ENCODE measurements at places on chromosomes 3 and 15.

- H3K4me1 ChIP-seq = no peaks in the 10 kb centered on the region
- no peak for DNase-seq
- H3K27ac ChIP-seq = no peak overlapping the region
- H3K36me3 ChIP-seq = no peaks in the 10 kb centered on the region
- H3K4me3 ChIP-seq = no peak overlapping the region
Observed at GRCh38 chr3:194387276-194387675, 11.8 kb downstream of the GP5 start.

- no peak overlapping the region for H3K27ac ChIP-seq
- H3K27me3 ChIP-seq = no peaks in the 10 kb centered on the region
- no peak overlapping the region for H3K4me3 ChIP-seq
Observed at GRCh38 chr3:181847276-181847675, 135.6 kb downstream of the SOX2 start.

DNA sequence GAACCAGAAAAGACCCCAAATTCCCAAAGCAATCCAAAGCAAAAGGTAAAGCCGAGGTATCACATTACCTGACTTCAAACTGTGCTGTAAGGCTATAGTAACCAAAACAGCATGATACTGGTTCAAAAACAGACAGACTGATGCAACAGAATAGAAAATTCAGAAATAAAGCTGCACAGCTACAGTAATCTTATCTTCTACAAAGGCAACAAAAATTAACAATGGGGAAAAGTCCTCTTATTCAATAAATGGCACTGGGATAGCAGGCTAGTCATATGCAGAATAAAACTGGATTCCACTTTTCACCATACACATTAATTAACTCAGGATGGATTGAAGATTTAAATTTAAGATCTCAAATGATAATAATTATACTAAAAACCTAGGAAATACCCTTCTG lies 392.6 kb upstream of the CBLB start:
- H3K27me3 ChIP-seq = no peaks in the 10 kb centered on the region
- no peak overlapping the region for H3K27ac ChIP-seq
- peak; percentile 40 for DNase-seq
- no peaks in the 10 kb centered on the region for H3K36me3 ChIP-seq
- no peak overlapping the region for H3K4me3 ChIP-seq
- H3K4me1 ChIP-seq = no peaks in the 10 kb centered on the region

- H3K4me3 ChIP-seq = no peak overlapping the region
- no peak for DNase-seq
- H3K27me3 ChIP-seq = no peaks in the 10 kb centered on the region
- H3K36me3 ChIP-seq = no peaks in the 10 kb centered on the region
- peak overlapping the region; percentile 10 for H3K27ac ChIP-seq
Observed at GRCh38 chr3:99119385-99119784, 217.9 kb upstream of the DCBLD2 start.

DNA sequence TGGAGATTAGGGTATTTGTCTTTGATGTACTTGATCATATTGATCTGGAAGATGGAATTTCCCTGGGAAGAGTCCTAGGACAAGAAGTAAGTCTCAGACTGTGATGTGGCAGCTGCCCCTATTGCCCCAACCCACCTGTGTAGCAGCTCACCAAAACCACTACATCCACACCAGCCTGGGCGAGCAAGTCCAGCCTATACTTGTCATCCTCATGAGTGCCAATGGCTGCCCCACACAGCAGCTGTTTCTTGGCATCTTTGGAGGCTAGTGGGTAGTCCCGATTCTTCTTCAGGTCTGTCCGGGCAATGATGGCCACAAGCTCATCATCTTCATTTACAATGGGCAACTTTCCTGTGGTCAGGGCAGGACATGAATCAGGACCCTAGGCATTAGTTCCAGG lies 2.7 kb downstream of the IMPDH2 start:
- H3K4me1 ChIP-seq = peaks cover 17% of the 10 kb centered on the region
- DNase-seq = no peak
- peaks cover 74% of the 10 kb centered on the region for H3K36me3 ChIP-seq
- no peaks in the 10 kb centered on the region for H3K27me3 ChIP-seq
- H3K27ac ChIP-seq = no peak overlapping the region
- H3K4me3 ChIP-seq = no peak overlapping the region

- no peaks in the 10 kb centered on the region for H3K27me3 ChIP-seq
- H3K36me3 ChIP-seq = no peaks in the 10 kb centered on the region
- peaks cover 3% of the 10 kb centered on the region for H3K4me1 ChIP-seq
- peak; percentile 54 for DNase-seq
Observed at GRCh38 chr3:188037195-188037718, 116.7 kb upstream of the LPP start.

GRCh38 chr3:185760088-185760487 lies 64.8 kb downstream of the IGF2BP2 start:
- no peak overlapping the region for H3K4me3 ChIP-seq
- no peak for DNase-seq
- no peak overlapping the region for H3K27ac ChIP-seq

DNA sequence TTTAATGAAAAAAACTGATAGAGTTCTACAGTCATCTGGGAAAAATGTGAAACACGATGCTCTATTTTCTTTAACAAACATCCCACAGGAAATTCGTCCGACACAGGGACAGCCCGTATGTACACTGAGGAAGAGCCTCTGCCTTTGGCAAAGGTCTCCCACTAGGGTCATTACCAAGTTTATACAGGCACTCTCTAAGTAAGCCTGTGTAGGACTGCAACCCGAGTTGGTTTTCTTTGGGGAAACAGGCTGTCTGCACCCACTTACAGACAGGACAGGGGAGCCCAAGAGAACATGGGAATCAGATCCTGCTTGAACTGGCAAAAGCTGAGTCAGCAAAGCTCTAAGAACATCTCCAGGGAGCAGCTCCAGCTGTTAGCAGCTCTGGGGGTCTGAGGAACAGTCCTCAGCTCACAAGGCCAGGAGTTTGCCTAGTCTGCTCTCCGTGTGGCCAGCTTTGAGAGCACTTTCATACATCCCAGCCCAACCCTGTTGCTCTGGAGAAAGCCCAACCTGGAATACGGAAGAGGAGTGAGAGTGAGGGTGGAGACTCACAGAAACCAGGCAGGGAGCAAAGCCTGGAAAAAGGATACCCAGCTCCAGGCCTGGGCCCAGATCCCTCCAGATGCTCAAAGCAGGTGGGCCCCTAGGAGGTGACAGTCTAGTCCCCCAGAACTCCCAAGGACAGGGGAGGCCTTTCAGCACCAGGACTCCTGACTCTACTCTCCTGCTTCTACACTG lies 1.9 kb downstream of the TBC1D2B start:
- peak overlapping the region; percentile 95 for H3K27ac ChIP-seq
- H3K27me3 ChIP-seq = no peaks in the 10 kb centered on the region

DNA sequence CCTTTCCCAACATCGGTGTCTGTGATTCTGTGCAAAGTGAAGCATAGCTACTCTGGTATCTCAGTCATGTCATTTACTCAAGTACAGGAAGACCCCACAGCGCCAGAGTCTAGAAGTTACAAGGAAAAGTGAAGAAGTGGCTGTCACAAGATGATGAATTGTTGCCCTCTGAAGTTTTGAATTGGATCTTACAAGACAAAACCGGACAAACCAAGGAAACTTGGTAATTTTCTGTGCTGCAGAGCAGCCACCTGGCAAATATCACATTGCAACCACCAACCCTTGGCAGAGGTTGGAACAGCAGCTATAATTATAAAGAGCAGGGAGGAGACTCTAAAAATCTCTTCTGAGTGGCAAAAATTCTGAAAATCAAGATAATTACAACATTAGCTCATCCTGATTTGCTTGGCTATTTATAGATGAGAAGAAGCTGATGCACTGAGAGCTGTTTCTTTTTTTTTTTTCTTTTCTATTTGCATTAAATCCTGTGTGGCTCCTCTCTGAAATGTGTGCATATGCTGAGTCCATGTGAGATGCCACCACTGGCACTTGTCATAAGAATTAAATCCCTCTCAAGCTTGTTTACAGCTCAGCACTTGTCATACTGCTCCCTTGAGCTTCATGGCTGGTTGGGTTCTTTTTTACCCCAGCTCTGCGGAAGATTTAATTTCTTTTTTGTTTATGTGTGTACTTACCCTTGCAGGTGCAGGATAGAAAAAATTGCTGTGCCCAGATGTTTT lies 68.0 kb upstream of the MNS1 start:
- H3K27me3 ChIP-seq = no peaks in the 10 kb centered on the region
- peak; percentile 47 for DNase-seq
- H3K4me1 ChIP-seq = peaks cover under 1% of the 10 kb centered on the region
- H3K4me3 ChIP-seq = no peak overlapping the region
- no peaks in the 10 kb centered on the region for H3K36me3 ChIP-seq

- no peak for DNase-seq
- H3K27ac ChIP-seq = no peak overlapping the region
- no peak overlapping the region for H3K4me3 ChIP-seq
- H3K27me3 ChIP-seq = no peaks in the 10 kb centered on the region
Observed at GRCh38 chr15:35833581-35833980, 287.6 kb upstream of the DPH6 start.

GRCh38 chr15:51841406-51842040 lies 12.1 kb downstream of the TMOD3 start:
- no peaks in the 10 kb centered on the region for H3K36me3 ChIP-seq
- peaks cover 12% of the 10 kb centered on the region for H3K4me1 ChIP-seq
- no peak overlapping the region for H3K27ac ChIP-seq
- H3K27me3 ChIP-seq = no peaks in the 10 kb centered on the region
- DNase-seq = no peak

GRCh38 chr15:76973906-76974305 lies 21.0 kb upstream of the PSTPIP1 start:
- no peak overlapping the region for H3K4me3 ChIP-seq
- H3K4me1 ChIP-seq = no peaks in the 10 kb centered on the region

DNA sequence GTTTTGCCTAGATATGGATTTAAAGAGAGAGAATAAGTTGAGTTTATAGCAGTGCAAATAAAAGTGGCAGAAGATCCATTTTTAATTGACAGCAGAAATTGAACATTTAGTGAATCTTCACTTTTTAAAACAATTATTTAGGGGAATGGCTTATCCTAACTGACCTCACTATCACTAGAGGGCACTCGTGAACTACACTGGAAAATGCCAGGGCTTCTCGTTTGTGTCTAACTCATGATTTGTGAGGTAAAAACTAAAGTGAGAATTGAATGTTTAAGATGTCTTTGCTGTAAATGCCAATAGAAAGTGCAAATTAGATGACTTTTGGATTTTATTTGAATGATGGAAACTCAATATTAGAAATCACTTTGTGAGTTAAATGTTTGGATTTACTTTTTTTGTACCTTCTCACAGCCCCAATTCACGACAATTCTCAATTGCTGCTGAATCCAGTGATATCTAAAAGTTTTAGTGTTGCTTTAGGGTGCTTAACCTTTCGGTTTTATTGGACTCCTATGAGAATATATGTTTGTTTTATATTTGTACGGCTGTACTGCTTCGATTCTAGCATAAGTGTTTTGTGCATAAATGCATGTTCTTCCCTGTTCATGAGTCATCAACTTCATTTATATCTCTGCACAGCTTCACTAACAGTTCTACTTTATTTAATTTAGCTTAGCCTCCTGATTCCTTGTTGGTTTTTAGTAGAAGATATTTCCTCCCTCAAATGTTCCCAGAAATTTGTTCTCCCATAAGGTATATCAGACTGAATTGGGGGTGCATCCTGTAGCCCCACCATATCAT lies 462.1 kb downstream of the MFSD1 start:
- peaks cover 12% of the 10 kb centered on the region for H3K27me3 ChIP-seq
- H3K4me3 ChIP-seq = no peak overlapping the region
- no peak overlapping the region for H3K27ac ChIP-seq
- H3K36me3 ChIP-seq = no peaks in the 10 kb centered on the region
